ENCODE measurements at places on chromosomes 12 and 14.

- no peak for DNase-seq
These were observed 32.6 kb downstream of the NUAK1 start for GRCh38 chr12:106106061-106106566.

DNA sequence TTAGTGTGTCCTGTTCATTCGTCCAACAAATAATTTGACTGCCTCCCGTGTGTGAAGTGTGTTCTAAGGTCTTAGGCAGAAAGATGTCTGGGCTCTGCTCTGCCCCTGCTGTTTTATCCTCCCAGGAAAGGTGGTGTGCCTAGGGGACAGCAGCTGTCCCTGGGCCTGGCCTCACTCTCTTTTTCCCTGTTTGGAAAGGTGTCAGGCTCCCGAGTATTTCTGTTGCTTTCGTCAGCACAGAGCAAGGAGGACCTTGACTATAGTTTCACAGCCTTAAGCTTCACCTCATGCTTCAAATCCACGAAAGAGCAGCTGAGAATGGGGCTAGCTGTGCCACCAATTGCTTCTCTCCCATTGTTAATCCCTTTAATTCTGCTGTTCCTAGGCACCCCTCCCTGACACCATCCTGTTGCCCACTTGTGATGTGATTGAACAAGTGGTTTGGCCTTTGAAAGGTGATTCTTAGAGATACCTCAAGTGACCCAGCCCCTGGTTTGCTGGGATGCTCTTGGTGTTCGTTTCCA, 54.2 kb downstream of the TGFB3 start:
- no peak for DNase-seq

DNA sequence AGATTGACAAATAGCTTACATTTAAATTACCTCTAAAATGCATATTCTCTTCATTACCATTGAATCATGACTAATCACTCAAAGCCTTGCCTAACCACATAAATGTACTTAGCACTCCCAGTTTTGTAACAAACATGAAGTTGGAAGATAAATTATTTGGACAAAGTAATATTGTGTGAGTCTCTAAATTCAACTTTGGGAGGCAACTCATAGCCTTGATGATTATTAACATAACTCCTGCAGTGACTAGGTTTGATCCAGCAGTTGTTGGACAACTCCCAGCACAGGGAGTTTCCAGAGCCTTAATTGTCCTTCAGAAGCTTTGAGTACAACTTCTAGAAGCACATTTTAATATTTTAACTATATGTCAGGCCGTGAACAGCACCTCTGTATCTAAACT, 153.4 kb upstream of the PDZRN4 start:
- no peak for DNase-seq

DNA sequence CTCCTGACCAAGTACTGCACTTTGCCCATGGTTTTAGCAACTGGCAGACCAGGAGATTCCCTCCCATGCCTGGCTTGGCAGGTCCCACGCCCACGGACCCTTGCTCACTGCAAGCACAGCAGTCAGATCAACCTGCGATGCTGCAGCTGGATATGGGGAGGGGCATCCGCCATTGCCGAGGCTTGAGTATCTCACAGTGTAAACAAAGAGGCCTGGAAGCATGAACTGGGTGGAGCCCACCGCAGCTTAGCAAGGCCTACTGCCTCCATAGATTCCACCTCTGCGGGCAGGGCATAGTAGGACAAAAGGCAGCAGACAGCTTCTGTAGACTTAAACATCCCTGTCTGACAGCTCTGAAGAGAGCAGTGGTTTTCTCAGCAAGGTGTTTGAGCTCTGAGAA, 479.8 kb downstream of the FUT8 start:
- no peak for DNase-seq

DNA sequence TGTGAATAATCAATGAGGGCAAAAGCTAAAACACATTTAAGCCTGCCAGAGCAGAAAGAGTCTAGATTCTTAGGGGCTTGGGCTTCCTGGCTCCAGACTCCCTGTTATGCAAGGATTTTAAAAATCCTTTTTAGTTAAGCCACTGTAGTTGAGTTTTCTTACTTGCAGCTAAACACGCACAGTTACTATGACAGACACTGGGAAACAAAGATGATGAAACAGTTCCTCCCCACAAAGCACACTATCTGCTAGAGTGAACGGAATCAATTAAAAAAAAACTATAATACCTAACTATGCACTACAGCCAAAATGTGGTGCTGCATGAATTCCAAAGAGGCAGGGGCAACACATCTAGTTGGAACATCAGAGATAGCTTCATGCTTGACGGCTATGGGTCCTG, 28.2 kb downstream of the RPS6KA5 start:
- DNase-seq = no peak

GRCh38 chr12:110785240-110785639, 42.5 kb upstream of the PPP1CC start:
- DNase-seq = no peak

DNA sequence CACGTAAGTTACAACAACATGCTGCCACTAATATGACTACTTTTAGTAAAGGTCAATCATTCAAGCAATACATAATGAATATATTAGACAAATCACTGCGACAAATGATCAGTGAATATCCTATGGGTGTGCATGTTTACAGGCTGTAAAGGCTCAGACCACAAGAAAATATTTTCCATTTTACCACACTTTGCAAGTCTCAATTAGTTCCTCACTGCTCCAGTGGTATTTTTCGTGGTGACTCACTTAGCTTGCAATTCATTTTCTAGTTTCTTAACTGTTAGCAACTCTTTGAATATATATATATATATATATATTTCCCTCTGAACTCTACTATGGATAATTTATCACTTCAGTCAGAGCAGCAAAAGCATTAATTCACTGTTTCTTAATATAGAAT, 96.9 kb downstream of the EML5 start:
- DNase-seq = no peak

DNA sequence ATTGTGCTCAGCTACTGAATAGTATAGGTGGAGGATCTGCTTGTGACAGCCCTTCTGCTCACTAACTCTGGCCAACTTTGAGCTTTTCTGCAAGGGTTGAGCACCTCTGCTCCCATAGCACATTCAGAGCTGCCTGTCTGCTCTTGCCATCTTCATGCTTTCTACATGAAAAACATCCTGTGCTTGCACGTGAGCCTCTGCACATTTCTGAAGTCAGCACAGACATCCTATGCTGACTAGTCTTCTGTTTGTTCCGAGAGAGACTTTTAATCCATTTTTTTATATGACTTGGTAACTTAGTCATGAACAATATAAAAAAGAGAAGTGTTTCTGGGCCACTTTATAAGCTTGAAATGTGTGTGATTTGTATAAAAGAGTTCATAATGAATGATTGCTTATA, 969.3 kb downstream of the TMTC2 start:
- no peak for DNase-seq

DNA sequence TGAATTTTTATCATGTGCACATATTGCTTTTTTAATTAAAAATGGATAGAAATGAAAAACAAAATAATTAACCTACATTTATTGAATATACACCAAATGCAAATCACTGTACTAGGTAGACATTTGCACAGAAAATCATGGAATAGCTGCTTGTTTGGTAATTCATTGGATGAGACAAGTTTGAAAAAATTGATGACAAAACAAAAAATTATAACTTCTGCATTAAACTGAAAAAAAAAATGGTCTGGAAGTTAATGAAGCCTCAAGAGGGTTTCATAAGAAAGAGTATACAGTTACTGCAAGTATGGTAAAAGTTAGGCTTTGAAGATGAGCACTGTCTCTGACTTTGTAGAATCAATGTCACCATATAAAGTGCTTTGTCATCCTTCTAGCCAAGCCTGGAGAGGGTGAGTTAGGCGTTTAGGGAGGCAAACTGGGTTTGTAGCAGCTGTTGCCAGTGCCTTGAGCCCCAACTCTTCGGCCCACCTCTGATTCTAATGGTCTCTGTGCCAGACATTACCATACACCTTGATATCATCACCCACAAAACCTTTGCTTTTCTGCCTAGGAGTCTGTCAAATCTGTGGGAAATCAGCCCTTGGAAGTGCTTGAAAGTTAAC, 291.1 kb upstream of the CLEC14A start:
- no peak for DNase-seq

DNA sequence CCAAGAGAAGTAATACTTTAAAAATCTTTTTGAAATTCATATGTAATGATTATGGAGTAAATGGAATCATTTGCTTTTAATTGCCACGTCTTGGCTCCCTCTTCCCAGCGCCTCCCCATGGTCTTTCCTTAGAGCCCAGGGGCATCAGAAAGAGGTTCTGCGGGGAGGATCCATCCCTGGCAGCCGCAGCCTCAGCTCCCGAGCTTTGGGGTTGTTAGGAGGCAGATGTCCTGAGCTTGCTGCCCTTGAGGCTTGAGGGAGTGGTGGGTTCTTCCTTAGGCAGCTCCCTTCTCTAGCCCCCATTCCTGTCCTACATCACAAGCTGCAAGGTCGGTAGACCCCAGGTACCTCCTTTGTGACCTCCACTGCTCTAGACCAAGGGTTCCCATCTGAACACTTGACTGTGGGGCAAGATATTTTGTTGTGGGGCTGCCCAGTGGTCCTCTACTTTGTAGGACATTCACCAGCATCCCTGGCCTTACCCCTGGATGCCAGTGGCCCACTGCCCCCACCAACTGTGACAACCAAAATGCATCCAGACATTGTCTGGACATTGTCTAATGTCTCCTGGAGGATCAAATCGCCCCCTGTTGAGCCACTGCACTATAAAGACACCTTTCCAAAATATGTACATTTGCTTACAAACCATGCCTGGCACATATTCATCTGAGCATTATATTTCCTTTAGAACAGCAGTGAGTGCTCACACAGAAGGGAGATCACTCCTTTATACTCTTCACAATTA, 6.3 kb downstream of the PPP2R5C start:
- DNase-seq = no peak

- DNase-seq = no peak
These were observed 12.3 kb downstream of the CRACR2A start for GRCh38 chr12:3740480-3741231.

GRCh38 chr12:96078231-96079135, 43.1 kb upstream of the LTA4H start:
- no peak for DNase-seq

All from NCI-H146 (cell line).